ENCODE measurements at places on chromosomes 11 and 22. TPM values are rescaled to one million over a fixed set of nuclear protein-coding genes. Genes with fewer than 3 reads are reported as not detected.
A peak's percentile ranks its signal among the peaks of the same experiment; 100 is the strongest.

- no peak for DNase-seq
Measured at GRCh38 chr22:18050065-18050464, 25.7 kb upstream of the MICAL3 start.

Gene RASSF10
- polyA plus RNA-seq = 33.3 TPM

- no peak for DNase-seq
Measured at GRCh38 chr22:49063545-49063890, 764.2 kb downstream of the BRD1 start.

Gene CCDC15
- 4.0 TPM for polyA plus RNA-seq

DNA sequence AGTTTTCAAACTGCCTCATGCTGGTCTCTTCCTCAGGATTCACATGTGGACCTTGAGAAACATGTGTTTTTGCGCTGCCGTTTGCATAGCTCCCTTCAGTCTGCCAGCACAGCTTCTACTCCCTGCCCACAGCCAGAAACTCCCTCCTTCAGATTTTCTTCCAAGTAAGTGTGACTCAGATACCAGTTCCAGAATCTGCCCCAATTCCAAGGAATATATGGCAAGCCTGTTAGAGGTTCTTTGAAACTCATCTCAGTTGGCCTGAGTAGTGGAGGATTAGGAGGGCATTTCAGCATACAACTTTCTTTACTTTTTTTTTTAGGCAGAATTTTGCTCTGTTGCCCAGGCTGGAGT lies 67.1 kb downstream of the SNX19 start:
- no peak for DNase-seq

GRCh38 chr11:20367313-20367948 lies 3.9 kb downstream of the HTATIP2 start:
- no peak for DNase-seq

DNA sequence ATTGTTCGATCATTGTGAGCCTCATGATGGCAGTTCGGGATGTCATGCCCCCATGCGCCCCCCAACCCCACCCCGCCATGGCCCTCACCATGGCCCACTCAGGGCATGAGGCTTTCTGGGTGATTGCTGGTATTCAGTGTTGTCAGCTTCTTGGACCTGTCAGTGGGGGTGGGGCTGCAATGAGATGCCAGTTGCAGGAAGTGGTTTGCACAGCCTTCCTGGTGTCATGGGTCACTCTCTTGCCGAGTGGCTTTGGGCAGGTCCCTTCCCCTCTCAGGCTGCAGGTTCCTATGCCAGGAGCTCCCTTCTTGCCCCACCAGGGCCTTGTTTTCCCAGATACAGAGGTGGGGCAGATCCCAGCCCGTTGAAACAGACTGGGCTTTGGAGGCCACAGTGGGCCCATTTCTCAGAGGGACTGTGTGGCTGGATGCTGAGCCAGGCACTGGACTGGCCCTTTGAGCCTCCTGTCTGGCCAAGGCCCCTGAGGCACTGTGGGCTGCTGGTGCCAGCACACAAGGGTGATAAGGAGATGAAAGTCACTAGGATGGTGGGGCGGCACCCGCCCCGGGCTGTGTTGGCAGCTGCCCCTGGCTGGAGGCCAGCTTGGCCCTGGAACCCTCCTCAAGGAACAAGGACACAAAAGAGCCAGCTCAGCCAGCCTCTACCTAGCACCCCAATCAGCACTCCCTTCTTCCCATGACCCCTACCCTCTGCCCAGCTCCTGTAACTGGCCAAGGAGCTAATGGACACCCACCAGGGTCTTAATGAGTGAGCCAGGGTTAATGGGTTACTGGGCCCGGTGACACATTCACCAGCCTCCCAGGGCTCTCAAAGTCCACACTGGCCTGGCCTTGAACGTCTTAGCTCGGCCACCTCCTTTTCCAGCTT lies 1.5 kb upstream of the GGT1 start:
- DNase-seq = no peak

- DNase-seq = no peak
Measured at GRCh38 chr11:105220121-105220520, 80.6 kb upstream of the CARD18 start.

DNA sequence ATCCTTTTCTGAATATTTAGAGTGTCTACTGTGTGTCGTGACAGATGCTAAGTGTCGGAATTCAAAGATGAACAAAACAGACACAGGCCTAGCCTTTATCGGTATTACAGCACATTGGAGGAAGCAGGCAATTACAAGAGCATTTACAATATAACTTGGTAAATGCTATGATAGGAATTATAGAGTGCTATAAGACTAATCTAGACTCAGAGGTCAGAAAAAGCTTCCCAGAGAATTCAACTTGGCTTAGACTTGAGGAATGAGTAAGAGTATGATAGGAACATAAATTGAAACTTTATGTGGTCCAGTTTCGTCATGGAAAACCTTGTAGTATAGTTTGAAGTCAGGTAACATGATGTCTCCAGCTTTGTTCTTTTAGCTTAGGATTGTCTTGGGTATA lies 395.7 kb upstream of the FAT3 start:
- no peak for DNase-seq

Gene SYT13
- polyA plus RNA-seq = 10.5 TPM

DNA sequence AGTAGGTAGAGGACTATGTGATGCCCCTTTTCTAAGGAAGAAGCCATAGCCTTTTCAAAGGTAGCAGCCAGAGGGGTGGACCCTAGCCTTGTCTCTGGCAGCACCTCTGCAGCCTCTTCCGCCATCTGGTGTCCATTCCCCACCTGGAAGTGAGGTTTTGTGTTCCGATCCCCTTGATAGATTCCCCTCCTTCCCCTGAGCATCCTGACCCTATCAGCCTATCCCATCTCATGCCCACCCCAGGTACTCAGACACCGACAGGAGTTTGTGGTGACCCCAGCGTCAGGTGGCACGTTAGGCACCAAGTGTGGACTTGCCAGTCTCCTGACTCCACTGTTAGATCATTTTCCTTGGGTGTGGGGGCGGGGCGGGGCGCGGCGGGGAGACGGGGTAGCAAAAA lies 398 bp upstream of the FAM89B start:
- no peak for DNase-seq

DNA sequence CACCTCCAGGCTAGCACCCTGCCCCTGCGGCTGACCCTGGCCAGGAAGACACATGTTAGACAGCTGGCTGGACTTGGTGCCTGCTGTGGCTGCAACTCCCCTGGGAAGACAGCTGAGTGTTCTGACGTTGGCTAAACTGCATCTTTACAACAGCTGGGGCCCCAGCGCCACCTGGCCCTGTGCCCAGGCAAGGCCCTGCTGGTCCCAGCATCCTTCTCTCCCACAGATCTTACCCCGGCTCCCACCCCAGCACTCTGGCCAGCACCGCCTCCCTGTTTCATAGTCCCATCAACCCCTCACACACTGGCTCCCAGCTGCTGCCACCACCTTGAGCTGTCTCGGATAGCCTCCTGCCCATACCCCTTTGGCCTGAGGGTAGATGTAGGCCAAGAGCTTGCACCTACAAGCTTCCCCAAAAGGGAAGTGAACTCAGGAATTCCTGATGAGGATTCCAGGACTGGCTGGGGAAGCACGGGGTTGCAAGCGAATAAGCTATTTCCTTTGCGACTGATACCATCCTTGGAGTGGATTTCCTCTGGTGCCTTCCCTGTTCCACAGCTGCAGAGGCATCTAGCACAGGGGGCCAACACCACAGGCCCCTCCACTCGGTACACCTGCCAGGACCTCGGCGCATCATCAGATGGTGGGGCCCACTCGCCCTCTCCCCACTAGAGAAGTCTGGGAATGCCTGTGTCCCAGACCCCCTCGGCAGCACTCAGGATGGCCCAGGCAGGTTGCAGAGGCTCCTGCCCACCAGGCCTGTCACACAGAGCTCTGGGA lies 28.5 kb downstream of the RSPH14 start:
- no peak for DNase-seq

DNA sequence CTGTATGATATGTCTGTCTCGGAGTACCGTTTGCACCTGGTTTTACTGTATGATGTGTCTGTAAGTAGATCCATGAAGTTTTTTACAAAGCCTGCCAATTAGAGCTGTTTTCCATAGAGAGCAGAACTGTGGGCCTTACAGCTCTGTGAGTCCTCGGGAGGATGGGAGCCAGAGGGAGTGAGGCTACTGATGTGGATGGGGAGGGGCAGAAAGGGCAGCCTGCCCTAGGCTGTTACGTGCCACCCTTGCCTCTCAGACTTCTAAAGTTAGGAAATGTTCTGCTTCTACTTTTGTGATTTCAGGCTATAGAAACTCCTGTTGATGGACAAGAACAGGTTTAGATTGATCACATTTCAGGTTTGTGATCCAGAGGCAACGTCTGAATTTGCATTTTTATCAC lies 105.2 kb downstream of the PPP6R3 start:
- no peak for DNase-seq

DNA sequence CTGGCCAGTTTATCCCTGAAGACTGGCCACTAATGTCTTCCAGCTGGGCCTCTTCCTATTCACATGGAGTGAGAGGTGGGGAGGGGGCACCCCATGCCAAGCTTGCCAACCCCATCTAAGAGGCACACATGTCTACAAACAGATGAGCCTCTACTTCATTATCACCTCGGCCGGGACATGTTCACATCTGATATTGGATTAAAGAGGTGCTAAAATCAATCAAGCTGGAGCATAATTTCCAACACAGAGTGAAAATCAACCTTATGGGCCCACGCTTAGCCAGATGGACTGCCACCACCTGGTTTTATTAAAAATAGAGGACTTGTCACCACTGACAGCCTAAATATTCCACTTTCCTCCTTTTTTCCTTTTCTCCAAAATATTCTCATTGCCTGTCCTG lies 162.6 kb upstream of the NARS2 start:
- no peak for DNase-seq

Gene TRIM29
- polyA plus RNA-seq = 1.7 TPM

Gene SIAE
- 35.9 TPM for polyA plus RNA-seq

DNA sequence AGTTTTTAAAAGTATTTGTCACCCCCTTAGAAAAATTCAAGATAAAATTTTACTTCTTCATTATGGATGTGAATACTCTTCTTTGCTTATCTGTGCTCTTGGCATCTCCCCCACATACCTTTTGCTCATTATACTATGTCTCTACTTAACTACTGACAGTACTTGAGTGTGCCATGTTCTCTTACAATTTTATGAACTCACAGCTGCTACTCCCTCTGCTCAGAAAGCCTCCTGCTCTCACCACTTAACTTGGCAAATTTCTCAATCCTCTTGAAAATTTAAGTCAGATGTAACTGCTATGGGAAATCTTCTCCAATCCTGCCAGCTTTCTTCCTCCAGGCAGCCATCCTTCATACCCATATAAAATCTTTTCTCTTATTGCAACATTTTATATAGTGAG lies 163.4 kb downstream of the CNTN5 start:
- DNase-seq = no peak

DNA sequence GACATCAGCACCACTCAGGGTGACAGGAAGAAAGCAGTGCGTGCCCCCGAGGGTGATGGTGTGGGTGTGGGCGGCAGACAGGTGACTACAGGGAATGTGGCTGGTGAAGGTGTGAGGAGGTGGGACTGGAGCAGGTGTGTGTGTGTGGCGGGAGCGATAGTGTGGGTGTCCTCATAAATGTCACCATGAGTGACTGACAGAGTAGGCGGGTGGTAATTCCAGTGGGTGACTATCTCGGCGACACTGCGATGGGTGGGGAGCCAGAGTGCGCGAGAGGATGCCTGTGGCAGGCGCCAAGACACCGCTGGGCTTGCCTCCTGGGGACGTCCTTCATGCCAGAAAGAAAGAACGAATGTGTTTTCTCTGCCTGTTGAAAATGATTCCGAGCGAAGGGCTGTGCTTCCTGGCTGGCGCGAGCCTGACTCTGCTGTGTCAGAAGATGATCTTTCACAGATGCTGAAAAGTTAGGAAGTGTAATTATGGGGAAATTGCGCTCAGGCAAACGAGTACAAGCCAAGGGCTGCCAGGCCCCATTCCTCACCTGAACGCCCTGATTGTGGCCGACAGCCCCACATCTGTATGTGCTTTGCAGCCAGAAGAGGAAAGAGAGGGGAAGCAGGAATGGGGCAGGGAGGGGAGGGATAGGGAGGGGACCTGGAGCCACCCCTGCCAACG lies 98.8 kb upstream of the CD82 start:
- no peak for DNase-seq

- DNase-seq = no peak
Measured at GRCh38 chr22:26709617-26710390, 52.4 kb downstream of the MIAT start.

Gene KCNQ1
- 12.7 TPM for polyA plus RNA-seq

- peak; percentile 53 for DNase-seq
Measured at GRCh38 chr11:83292709-83293456, 6.7 kb upstream of the CCDC90B start.

GRCh38 chr11:104918113-104918824 lies 20.0 kb upstream of the CASP12 start:
- no peak for DNase-seq

Gene F2
- polyA plus RNA-seq = 0.13 TPM

DNA sequence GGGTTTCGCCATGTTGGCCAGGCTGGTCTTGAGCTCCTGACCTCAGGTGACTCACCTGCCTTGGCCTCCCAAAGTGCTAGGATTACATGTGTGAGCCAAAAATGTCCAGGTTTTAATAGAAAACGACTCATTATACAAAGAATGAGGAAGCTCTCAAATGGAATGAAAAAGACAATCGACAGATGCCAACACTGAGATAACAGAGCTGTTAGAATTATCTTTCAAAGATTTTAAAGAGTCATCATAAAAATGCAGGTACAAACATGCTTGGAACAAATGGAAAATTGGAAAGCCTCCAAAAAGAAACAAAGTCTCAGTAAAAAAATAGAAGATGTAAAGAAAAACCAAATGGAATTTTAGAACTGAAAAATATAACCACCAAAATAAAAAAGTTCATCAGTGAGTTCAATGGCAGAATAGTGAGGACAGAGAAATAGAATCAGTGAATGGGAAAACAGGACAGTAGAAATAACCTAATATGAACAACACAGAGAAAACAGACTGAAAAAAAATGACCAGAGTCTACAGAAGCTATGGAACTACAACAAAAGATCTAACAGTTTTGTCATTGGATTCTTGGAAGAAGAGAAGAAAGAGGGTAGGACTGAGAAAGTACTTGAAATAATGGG lies 10.9 kb downstream of the GAB2 start:
- no peak for DNase-seq

GRCh38 chr11:118015385-118015841 lies 29.2 kb downstream of the IL10RA start:
- no peak for DNase-seq

DNA sequence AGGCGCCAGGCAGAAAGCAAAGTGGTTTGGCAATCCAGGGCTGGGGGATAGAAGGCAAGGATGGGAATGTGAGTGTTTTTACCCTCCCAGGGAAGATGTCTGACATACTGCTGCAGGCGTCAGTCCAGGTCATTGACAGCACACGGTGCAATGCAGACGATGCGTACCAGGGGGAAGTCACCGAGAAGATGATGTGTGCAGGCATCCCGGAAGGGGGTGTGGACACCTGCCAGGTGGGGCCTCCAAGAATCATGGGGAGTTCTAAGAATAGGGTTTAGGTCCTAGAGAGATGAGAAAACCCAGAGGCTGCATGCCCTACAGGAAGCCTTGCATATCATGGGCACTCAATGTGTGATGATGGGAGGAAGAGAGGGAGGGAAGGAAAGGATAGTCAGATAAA lies 28.3 kb upstream of the SMIM35 start:
- no peak for DNase-seq

GRCh38 chr22:28931844-28932567 lies 48.6 kb downstream of the ZNRF3 start:
- no peak for DNase-seq

GRCh38 chr11:72875736-72876135 lies 61.5 kb downstream of the ATG16L2 start:
- no peak for DNase-seq
